ENCODE measurements at places on chromosomes 6 and 20.

GRCh38 chr6:5302220-5302946, 41.1 kb downstream of the FARS2 start:
- no peak for DNase-seq

GRCh38 chr6:156686301-156686994, 90.7 kb upstream of the ARID1B start:
- peak; percentile 71 for DNase-seq

DNA sequence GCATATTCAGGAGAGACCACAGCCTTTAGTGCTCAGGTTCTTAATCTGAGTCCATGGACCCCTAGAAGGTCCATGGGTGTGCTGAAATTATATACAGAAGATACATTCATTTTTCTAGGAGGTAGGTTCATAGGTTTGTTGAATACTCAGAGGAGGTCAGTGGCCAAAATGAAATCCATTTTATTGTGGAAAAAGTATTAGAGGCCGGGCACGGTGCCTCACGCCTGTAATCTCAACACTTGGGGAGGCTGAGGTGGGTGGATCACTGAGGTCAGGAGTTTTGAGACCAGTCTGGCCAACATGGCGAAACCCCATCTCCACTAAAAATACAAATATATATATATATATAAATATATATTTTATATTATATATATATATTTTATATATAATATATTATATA, 9.0 kb upstream of the UST start:
- DNase-seq: no peak

- DNase-seq: peak; percentile 49
Measured at GRCh38 chr20:11716239-11716944, 201.3 kb upstream of the BTBD3 start.

GRCh38 chr20:59574308-59574707, 30.0 kb upstream of the PHACTR3 start:
- no peak for DNase-seq

GRCh38 chr20:49179368-49180277, 8.5 kb downstream of the STAU1 start:
- DNase-seq: no peak

DNA sequence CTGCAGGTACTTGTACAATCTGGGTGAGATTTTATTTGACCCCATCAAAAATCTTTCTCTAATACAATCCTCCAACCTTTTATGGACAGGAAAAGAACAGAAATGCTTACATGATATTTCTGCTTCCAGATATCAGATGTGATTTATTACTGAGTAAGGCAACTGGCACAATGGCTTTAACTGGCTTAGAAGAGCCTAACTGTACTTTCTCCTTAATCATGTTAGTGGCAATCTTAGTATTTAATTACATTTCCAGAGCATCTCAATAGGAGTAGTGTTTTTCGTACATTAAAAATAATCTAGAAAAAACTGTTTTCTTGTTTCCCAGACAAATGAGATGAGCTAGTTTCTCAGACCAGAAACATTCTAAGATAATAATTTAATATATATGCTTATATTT, 251.6 kb downstream of the KCNQ5 start:
- no peak for DNase-seq

- DNase-seq: no peak
Measured at GRCh38 chr6:16406966-16407365, 168.6 kb downstream of the GMPR start.

DNA sequence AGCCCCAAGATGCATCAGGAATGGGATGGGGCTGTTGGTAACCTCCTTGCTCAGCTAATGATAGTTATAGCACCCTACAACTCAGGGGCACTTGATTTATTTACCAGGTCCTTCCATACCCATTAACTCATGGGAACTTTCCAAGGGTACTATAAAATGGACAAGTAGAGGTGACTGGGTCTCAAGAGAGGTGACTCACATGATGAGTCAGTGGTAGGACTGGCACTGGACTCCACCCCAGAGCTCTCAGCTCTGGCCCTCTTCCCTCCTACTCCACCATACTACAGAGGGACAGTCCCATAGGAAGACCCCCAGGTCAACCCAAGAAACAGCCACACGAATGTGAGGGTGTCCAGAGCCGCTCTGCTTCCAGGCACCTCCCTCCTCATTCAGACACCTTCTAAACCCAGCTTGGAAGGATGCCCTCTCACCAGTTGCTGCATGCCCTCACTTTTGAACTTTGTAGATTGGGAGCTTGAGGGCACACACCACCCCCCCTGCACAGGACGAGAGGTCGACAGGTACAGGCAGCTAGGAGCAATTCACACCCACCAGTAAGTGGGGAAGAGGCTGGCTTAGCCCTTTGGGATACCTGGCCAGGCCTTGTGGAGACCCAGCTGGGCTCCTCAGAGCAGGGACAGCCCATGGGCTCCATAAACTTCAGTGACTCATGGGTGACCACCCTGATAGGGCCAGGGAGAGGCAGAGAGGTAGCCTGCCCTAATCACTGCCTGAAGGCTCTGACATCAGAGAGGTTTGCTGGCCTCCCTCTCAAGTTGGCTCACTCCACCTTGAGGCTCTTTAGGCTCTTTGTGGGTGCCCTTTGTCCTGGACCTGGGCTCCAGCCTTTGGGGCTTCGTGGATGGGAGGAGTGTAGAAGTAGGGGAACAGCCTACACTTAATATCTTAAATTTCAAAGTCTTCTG, 81.6 kb upstream of the MLN start:
- peak; percentile 20 for DNase-seq

DNA sequence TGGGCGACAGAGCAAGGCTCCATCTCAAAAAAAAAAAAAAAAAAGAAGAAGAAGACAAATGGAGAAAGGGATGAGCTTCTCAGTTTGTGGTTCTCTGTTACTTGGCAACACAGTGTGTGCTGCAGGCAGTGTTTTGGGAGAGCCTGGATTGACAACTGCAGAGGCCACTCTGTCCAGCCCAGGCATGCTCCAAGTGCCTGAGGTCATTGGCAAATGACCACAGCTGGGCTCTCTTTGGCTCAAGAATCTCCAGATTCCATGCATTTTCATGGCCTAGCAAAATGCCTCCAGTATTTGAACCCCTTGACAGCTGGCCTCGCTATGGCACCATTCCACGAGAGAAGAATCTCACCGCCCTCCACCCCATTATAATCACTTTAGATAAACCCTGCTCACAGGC, 126.2 kb downstream of the ANKRD60 start:
- DNase-seq: peak; percentile 79

DNA sequence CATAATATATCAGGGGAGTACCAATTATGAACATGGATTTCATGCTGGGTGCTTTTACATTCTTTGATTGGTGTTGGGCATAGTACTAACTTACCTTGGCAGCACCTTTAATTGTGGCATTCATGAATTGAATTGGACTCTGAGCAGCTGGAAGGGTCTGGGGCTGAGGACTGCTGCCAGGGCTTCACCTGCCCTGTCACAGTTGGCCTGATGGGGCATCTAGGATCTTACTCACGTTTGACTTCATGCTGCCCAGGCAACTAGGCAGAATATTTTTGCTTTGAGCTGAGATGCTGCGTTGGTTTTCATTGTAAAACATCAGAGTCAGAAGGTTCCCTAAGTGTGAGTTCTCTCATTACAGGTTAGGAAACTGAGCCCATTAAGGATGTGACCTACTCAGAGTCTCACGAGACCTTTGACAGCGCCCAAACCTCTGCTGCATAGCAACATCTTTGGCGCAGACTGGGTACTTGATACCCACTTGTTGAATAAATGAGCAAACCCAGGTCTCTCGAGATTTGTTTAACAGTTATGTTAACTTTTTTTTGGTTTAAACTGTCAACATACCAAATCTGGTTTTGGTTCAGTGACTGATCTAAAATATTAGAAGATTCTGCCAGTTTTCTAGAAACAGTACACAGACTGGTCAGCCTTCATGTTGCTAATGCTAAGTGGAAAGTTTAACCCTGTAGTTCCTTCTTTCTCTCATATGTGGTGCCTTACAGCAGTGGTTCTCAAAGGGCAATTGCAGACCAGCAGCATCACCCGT, 104.9 kb downstream of the TCP11 start:
- no peak for DNase-seq

DNA sequence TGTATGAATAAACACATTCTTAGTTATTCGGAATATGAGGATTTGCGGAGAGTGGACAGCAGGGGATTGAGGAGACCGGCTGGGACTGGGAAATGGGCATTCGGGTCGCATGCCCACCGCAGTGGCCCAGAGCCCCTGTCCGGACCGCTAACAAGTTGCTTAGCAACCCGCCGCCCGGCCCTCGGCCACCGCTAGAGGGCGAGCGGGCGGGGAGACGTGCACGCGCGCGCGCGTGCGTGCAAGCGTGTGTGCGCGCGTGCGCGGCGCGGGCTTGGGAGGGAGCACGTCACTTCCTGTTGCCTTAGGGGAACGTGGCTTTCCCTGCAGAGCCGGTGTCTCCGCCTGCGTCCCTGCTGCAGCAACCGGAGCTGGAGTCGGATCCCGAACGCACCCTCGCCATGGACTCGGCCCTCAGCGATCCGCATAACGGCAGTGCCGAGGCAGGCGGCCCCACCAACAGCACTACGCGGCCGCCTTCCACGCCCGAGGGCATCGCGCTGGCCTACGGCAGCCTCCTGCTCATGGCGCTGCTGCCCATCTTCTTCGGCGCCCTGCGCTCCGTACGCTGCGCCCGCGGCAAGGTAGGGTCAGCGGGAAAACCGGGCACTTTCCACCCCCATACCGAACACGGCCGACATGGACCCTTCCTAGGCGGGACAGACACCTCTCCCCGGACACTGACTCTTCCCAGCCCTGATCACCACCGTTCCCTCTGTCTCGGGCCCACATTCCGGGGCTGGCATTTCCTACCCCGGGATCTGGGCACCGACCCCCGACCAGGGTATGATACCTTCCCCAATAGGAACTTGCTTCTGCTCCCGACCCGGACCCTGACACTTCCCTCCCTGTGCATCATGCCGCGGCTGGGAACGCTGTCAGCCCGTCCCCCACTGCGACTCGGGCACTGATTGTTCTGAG, at the start of gene HM13:
Gene HM13 (plus strand): TSS at position 289 of the 918 bp plus-strand sequence. CDS start 110 bp downstream, at position 399.
- DNase-seq: peak; percentile 95

DNA sequence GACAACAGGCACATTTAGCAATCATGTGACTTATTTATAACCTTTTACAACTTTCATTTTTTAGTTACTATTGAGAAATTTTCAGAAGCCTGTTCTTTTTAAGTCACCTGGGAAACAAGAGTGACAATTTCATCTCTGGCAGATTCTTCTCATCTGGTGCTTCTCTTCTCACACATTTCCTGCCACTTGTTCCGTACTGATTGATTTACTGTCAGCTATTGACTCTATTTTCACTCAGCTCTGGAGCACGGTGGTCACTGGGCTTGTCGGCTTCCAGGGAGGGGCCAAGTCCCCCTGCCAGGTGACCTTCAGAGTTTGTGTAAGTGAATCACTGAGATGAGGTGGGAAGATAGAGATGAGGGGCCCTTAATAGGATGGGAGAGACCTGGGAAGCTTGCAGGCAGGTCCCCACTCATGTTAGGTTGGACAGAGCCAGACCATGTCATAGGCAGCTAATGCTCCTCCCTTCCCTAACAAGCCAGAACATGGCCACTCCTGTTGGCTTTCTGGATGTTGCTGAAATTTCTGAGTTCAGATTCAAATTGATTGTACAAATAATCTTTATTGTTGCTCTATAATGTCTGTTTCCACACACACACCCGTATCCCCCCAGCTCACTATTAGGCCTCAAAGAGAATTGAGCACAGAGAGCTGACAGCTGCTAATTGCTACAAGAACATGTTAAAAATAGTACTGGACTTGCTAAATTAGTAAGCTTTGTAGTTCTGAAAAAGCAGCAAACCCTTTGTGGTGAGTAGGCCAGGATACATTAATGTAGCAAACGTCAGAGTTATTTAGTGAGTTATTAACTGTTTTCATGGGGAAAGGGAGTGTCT, 13.3 kb downstream of the DUSP22 start:
- no peak for DNase-seq

- no peak for DNase-seq
Measured at GRCh38 chr20:15200147-15200565, 862.7 kb upstream of the FLRT3 start.

DNA sequence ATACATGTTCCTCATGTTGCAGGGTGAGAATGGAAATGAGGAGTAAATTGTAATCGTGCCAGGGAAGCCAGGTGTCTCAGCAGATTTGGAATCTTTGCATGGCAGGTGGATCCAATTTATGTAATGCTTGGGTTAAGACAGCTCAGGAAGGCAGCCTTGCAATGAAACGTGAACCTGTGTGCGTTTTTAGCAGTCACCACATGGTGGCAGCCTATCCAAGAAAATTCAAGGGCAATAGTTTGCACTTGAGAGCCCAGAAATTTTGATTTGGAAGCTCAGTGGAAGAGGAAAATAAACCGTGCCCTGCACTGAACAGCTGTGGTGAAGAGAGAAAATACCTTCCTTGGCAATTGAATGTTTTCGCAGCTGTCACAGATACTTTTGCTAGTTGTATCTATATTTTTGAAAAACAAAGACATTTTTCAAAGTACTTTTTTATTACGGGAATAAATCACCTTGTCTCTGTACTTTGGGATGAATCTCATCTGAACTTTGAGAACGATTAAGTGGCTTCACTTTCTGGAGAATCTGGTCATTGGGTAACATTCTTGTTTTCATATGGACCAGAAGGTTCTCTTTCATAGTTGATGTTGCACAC, 26.5 kb downstream of the MTHFD1L start:
- peak; percentile 51 for DNase-seq

GRCh38 chr6:137794516-137795201, 72.4 kb upstream of the TNFAIP3 start:
- DNase-seq: no peak

DNA sequence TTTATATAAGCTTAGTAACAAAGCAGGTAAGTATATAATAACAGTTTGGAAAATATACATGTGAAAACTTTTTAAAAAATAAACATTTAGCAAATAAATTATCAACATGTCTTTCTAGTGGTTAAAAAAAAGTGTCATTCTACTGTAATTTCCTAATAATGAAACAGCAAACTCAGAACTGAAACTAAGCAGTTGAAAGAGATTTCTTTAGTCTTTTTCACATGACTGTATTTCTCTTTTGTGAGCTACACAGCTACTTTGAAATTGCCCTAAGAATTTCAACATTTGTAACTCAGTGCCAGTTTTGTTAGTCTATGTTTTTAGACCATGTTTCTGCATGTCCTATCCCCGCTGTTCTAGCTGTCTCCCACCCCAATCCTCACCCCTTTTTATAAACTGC, 28.4 kb upstream of the SDHAF4 start:
- no peak for DNase-seq

- DNase-seq: no peak
Measured at GRCh38 chr20:5465604-5465927, 148.8 kb upstream of the PROKR2 start.

DNA sequence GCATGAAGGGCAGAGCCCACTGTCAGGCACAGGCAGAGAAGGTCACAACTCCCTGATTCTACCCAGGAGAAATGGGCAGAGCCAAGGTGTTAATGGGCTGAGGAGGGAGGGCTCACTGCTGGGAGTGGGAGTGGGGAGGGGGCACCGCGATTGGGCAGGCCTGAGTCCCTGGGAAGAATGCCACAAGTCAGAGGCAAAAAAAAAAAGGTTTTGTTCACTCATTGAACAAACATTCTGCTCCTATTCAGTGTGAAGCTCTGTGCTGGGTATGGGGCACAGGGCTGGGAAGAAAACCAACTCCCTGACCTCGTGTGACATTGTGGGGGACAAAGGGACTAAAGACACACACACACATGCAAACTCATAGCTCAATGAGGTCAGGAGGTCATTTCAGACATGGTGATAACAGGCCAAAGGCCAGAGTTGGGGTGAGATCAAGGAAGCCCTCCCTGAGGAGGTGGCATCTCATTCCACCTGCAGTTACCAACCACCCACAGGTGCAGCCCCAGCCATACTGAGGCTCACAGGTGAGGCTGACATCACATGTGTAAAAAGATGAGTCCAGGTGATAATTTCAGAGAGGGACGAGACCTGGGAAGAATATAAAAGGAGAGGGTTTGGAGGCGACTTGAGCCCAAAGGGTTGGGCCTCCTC, 3.2 kb upstream of the PMEPA1 start:
- DNase-seq: no peak

GRCh38 chr6:14135893-14136539, 18.4 kb downstream of the CD83 start:
- no peak for DNase-seq
